T1000 (cell line): ENCODE measurements at places on chromosomes 11 and 22.

DNA sequence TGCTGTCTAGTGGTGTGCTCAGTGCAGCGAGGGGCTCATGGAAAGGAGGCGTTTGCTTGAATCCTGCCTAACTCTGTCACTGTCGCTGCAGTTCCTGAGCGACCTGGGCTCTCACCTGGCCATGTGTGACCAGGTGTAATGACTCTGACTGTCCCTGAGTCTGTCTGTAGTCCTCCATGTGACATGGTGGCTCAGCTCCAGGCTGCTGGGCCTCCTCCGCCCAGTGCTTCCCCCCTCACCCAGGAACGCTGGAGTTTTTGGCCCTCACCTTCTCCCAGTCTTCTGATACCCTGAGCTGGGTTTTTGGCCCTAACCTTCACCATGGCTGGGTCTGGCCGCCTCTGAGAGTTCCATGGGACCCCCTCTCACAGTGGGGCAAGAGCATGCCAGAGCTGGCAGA is 20.3 kb downstream of the MICALL1 start:
- no peak for DNase-seq

DNA sequence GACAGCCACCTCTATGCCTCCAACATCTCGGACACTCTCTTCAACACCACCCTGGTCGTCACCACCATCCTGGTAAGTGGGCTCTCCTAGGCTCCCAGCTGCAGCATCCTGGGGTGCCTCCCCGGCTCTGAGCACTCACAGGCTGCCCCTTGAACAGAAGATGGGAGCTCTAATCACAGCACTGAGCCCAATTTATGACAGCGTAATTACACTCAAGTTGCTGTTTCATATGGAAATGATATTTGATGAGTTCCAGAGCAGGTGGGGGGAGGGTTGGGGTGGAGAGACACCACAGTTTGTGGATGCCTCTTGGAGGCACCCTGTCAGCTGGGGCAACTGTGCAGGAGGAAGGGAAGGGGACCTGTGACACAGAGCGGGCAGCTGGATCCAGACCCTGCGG is 125.3 kb upstream of the TBCEL start:
- no peak for DNase-seq

- DNase-seq: no peak
Observed at GRCh38 chr11:128455766-128456165, 131.6 kb downstream of the ETS1 start.

DNA sequence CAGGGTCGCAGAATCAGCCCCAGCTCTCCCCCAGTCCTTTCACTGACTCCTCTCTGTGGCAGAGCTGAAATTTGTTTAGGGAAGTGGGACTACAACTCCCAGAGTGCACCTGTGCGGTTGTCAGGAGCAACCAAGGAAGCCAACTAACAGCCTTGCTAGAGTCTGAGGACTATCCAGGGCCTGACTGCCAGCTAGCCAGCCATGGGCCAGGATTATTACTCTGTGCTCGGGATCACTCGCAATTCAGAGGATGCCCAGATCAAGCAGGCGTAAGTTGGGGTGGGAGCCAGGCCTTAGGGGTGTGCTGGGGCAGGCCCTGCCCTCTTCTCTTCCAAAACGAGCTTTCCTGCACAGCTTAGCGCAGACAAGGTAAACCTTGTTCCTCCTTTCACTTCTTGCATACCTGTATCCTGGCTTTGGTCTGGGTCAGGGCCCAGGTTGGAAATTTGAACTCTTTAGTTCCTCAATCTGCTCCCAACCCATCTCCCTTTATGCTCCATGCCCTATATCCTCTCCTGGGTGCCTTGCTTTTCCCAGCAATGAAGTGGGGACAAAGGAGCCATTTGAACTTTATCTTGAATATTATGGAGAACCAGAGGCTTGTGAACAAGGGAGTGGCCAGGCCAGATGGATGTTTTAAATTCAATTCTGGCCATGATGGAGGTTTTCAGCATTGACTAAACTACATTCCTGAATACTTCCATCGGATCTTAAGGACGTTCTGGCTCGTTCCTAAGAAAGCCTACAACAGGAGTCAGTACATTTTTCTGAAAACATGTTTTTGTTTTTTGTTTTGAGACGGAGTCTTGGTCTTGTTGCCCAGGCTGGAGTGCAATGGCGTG is at the start of gene DNAJB13:
Gene DNAJB13, plus strand, starts transcription at position 158 of the 842 bp plus-strand sequence. Its CDS starts 44 bp downstream, at position 202.
- no peak for DNase-seq

GRCh38 chr11:75072582-75072981 is 24.1 kb downstream of the OR2AT4 start:
- DNase-seq: no peak

DNA sequence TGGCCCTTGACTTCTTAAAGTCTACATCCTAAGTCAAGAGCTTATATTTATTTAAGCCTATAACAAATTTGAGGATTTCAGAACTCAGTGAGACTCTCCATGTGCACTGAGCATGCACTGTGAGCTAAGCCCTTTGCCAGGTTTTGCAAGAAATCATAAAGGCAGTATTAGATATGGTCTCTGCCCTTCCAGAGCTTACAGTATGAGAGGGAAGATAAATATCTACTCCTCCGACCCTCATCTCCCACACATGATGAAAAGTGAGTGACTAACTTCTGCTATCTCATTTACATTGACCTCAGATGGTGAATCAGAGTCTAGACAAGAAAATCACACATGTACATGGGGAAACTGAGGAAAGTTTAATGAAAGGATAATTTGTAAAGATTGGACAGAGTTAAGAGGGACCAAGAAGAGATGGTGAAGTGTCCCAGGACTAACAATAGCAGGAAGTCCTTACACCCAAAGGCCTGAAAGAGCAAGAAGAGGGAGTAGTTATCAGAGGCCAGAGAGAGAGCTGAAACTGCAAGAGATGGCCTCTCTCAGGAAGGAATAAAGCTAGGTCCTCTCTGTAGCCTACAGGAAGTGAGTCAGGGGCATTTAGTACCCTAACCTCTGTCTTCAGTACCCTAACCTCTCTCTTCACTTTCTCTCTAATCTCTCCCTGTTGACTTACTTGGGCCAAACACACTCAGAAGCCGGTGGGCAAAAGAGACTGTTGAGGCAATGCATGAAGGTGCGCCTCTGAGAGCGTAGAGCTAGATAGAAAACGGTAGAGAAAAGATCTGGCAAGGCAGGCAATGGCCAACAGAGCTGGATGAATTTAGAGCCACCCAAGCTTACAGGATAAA is 23.0 kb upstream of the BLID start:
- DNase-seq: no peak

DNA sequence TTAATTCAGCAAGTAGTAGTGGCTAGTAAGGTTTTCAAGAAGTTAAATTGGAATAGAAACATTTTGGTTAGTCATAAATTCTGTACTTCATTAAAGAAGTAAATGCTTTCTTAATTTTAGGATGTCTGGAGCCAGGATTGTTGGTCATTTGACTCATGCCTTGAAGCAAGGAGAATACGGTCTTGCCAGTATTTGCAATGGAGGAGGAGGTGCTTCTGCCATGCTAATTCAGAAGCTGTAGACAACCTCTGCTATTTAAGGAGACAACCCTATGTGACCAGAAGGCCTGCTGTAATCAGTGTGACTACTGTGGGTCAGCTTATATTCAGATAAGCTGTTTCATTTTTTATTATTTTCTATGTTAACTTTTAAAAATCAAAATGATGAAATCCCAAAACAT is 25.8 kb downstream of the ACAT1 start:
- no peak for DNase-seq

GRCh38 chr11:35709376-35709775 is 46.8 kb downstream of the TRIM44 start:
- DNase-seq: no peak

GRCh38 chr22:29716814-29717545 is 2.8 kb upstream of the CABP7 start:
- DNase-seq: peak; percentile 38

- DNase-seq: no peak
Observed at GRCh38 chr22:48781868-48782267, 1045.8 kb downstream of the BRD1 start.

DNA sequence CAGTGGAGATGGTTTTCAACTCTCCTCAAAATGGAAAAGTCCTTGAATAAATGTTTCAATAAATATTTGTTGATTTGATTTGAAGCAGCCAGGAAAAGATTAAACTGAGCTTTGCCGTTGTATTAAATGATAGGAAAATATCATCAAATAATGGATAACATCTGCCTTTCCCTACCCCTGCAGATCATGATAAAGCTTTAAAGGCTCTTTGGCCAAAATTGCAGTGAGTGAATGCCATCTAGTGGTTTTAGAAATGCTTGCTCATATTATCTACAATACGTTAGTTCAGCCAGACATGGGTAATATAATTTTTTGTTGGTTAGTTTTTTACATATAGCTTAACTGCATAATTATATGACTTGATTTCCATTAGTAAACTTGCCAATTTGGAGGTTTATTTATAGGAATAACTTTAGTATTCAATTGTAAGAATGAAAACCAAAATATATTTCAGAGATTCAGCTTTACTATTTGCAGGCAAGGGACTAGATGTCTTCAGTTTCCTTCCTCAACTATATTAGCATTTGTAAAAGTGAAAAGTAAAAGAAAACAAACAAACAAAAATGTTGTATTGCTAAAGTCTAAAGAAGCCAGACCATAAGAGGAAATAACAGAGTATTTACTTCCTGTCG is 159.2 kb downstream of the MSANTD4 start:
- DNase-seq: no peak

- DNase-seq: no peak
Observed at GRCh38 chr11:128837627-128838026, 29.5 kb downstream of the KCNJ1 start.

DNA sequence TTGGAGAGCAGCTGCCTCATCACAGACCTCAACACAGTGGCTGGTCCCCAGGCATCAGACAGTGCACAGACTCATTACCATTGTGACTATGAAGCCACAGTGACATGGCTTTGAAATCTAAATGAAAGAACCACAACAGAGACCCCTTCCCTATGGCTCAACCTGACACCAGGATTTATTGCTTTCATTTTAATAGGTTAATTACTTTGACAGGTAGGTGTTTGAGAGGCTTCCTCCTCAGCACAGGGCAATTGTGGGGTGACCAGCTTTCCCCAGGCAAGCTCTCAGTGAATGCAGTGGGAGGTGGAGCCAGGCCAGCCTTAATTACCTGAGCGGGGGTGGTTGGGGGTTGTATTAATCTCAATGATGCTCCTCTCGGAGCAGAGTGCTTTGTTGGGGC is 102.3 kb downstream of the CHST1 start:
- no peak for DNase-seq

DNA sequence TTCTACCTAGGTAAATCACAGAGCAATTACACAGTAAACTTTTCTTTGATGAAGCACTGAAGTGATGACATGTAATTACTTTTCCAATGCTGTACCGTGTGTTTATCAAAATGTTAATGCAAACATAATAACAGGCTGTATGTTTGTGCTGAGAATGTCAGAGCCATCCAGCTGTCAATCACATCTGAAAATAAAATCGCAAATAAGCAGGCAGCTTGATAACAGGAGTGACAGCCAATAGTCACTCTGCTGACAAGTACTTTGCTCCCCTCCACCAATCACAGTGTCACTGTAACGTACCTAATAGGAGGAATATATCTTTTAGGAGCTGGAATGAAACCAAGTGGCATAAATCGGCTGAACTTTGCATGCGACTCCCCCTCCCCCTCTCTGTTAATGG is 119.7 kb downstream of the KIRREL3 start:
- DNase-seq: no peak

- no peak for DNase-seq
Observed at GRCh38 chr11:57210781-57211180, 26.3 kb downstream of the APLNR start.

DNA sequence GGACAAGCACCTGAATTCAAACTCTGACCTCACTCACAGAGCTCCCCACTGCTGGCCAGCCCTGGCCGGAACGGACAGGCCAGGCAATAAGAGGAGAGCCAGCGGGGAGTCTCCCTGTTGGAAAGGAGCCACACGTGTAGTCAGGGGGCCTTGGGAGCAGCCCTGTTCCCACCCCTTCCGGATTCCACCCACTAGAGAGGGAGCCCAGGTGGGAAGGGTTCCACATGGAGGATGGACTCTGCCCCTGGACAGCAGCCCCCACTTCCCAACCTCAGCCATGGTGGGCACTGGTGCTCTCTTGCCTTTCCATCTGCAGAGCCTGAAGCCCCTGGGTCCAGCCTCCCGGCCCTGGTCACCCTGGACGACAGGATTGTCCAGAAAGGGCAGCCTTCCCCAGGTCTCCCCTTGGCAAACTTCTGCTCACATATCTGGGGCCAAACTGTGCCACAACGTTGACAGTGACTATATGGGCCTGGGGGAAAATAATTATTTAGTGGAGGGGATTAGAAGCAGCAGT is 7.5 kb upstream of the APOBEC3A start:
- DNase-seq: no peak

GRCh38 chr11:6586434-6587359 is 16.7 kb downstream of the RRP8 start:
- DNase-seq: no peak

DNA sequence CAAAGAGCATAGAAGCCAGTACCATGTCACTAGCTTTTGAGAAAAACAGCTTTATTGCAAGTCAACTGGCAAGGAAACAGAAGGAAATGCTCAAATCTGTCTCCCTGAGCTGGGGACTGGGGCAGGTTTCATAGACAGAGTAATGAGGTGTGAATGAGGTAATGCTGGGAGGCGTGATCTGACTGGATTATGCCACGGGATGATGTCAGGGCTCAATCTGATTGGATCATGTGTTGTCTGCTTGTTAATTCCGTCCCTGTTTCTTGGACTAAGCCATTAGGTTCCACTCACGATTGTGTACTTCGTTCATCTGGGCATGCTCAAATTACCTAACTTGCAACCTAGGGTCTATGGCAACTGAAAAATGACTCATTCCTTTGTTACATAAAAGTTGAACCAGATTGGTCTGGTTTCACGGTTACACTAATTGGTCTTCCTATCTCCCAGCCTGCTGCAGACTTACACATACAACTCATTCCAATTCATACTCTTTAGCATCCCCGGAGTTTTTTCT is 20.2 kb upstream of the OR10A5 start:
- DNase-seq: no peak

- DNase-seq: no peak
Observed at GRCh38 chr22:30572840-30573593, 1.4 kb downstream of the GAL3ST1 start.

DNA sequence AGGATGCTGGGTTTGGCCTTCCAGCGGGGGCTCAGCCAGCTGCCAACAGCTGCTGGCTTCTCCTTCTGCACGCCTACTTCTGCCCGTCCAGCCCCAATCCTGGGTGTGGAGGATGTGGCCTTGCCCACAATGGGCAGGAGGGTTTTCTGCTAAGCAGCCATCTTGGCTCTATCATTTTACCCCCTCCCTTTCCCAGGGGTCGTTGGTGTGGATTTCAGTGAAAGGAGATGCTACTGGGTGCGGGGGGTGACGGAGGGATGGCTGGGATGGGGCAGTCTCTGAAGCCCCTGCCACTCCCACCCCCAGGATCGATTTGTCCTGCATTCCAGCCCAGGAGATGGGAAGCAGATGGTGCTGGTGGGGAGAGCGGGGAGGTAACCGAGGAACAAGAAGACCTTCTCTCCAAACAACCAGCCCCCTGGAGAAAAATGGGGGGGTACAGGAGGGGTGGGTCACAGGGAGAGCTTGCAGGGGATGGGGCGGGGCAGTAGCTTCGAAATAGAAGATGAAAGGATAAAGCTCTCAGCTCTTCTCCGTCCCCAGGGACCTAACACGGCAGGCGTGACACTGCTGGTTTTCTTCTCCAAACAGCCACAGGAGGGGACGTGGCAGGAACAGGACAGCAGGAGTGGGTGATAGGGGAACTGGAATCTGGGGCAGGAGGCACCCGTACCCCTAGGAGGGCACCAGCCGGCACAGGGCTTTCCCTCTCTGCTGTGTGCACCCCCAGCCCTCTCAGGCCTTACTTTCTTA is 68.9 kb downstream of the NECTIN1 start:
- DNase-seq: no peak
